ENCODE measurements at places on chromosomes 6 and 20. TPM values are rescaled to one million over a fixed set of nuclear protein-coding genes. Genes with fewer than 3 reads are reported as not detected.
A peak's percentile ranks its signal among the peaks of the same experiment; 100 is the strongest.

DNA sequence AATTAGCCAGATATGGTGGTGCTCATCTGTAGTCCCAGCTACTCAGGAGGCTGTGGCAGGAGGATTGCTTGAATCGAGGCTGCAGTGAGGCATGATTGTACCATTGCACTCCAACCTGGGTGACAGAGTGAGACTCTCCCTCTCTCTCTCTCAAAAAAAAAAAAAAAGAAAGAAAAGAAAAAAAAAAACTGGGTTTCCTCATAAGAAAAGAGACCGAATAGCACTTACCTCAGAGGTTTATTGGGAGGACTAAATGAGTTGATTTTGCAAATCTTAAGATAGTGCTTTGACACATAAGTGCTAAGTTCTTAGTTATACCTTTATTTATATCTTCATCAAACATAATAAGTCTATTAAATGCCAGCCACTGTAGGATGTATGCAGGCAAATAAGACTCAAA, 6.3 kb downstream of the VWA7 start:
- DNase-seq, result no peak

DNA sequence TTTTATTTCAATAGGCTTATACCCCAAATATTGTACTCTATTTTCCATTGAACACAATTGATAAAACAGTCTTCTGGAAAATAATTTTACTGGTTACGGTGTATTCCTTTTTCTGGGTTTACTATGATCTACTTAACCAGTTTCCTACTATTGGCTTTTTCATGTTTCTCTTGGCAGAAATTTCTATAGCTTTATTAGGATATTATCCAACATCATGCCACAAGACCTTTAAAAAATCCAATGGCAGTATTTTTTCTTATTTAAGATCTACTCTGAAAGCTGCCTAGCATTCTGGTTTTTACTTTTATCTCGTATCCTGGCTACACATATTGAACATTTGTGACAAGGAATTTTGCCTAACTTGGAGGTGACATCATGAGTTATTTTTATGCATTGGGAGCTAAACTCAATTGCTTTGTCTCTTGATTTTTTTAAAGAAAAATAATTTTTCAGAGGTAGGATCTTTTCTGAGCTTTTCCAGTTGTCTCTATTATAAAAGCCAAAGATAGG, 45.5 kb downstream of the SLC9A8 start:
- no peak for DNase-seq

DNA sequence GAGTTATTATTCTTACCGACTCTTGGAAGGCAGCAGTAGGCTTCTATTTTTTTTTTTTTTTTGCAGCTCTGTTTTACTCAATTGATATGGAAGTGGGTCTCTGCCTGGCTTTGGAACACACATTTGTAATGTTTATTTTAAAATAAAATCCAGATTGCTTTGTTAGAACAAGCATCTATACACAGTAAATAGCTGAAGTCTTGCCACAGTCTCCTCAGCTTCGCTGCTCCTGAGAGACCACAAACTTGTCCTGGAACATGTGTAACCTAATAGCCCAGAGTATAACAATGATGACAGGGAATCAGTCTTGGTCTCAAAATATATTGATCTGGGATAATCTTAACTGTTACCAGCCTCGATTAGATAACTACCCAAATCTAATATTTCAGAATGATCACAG, 299.8 kb upstream of the NOX3 start:
- no peak for DNase-seq

GRCh38 chr6:55167860-55168259, 6.5 kb upstream of the HCRTR2 start:
- DNase-seq, result no peak

GRCh38 chr20:6612606-6612923, 154.9 kb upstream of the BMP2 start:
- no peak for DNase-seq

GRCh38 chr6:119129148-119129967, 50.9 kb upstream of the FAM184A start:
- DNase-seq, result peak; percentile 53

GRCh38 chr6:16277101-16277981, 39.0 kb downstream of the GMPR start:
- peak; percentile 84 for DNase-seq

DNA sequence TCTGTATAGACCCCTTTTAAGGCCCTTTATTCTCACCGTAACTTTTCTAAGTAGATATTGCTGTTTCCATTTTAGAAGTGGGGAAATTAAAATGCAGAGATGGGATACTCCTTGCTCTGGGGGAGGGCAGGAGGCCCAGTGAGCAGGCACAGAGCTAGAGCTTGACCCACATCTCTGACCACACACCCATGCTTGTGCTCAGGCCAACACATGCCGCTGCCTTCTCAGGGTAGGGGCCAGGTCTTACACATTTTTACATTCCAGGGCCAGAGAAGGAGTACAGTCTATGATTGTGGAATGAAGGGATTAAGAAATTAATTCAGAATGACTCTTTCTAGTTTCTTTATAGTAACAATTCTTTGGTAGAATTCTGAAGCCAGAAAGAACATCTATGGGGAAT, 104.8 kb downstream of the SOBP start:
- no peak for DNase-seq

- no peak for DNase-seq
Measured at GRCh38 chr20:63447320-63447719, 25.1 kb downstream of the KCNQ2 start.

DNA sequence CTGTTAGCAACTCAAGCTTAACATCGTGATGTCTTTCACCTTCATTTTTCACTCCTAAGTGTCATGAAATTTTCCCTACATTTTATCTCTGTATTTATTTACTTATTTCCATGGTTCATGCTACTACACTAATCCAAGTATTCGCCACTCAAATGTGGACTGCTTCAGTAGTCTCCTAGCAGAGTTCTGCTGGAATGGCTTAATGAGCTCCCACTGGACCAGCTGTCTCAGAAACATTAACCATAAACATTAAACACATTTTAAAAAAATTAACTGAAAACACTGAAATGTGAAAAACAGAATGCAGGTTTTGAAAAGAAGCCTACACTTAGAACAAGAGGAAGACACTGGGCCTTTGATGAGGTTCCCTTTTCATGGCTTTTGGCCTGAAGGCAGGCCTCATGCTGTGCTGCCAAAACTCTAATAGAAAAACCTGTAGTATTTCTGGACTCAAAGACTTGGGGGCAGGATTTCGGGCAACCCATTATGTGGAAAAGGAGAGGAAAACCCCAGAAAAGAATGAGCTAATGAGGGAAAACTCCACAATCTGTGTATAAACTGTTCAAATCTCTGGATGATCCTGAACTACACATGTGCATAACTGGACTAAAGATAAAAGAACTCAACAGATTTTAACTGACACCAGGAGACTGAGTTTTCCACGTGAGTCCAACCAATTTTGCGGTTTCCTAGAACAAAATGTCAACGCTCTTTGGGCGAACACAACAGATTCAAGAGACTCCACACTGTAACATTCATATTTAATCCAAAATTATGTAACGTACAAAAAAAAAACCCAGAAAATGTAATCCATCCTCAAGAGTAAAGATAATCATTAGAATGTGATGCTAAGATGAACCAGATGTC, 33.0 kb downstream of the SAMD3 start:
- DNase-seq, result no peak

- no peak for DNase-seq
Measured at GRCh38 chr6:107786709-107787588, 37.2 kb downstream of the SCML4 start.

DNA sequence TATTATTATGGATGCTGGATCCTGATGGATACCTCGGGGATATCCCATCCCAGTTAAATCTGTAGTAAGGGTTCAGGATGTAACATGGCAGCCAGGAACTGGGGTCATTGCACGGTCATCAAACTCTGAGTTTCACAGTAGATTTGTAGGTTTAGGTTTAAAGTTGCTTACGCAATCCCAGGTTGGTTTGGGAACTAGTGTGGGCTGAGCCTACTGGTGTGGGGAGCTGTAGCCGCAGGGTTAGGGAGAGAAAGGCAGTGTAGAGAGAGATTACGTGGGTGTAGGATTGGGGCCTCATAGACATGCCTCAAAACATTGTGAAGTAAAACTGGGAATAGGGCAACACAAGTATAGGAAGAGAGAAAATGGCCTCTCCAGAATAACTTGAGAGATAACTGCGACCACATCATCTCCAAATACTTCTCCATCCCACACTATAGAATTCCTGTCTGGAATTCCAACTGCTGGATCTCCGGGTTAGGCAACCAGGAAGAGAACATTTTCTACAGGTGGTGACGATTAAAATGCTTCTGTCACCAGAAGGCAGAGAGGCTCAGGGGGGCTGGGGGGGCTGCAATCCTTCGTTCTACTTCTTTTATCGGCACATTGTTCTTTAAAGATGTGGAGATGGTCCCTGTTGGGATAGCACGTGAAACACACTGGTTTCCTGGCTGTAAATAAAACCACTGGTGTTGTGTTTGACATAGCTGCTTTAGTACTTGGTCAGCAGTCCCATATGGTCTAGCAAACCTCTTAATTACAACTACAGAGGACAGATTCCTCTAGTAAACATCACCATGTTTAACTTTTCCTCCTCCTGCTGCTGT, 44.9 kb upstream of the TMEM170B start:
- peak; percentile 19 for DNase-seq

- no peak for DNase-seq
Measured at GRCh38 chr6:13365320-13365719, 37.0 kb upstream of the TBC1D7 start.

DNA sequence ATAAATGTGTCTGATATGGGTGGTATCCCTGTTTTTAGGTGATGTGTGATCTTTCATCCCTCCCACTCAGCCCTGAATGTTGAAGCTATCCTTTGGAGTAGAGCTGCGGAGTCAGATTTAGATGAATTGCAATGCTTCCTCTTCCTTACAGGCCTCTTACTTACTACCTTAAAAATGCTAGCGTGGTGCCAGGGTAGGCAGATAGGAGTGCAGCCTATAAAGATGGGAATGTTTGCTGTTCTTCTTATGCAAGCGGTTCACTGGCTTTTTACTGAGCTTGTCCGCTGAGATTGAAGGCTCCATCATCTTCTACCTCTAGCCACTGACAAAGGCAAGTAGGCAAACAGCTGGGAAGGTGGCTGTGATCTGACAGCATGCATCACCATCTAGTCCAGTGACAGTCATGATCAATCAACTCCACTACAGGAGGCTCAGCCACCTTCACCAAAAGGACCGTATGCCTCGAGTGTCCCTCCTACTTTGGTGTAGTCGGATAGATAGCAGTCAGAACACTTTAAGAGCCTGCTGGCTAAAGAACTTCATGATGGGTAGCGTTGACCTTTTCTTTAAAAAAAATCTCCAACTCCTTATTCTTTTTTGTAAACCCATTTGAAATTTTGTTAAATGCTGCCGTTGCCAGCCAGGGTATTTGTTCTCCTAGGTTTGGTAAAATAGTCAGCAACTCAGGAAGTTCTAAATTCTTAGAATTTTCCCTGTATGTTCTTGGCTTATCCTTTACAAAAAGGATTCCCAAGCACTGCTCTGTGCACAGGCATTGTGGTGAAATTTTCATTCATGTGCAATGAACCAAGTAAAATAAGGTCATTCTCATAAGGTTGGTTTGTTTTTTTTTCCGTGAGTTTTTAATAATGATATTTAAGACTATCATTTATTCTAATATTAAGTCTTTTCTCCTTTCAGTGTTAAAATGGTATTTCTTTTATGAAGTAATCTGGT, 169.6 kb downstream of the MTHFD1L start:
- DNase-seq, result no peak

GRCh38 chr6:43836507-43837240, 66.7 kb downstream of the VEGFA start:
- DNase-seq, result no peak

DNA sequence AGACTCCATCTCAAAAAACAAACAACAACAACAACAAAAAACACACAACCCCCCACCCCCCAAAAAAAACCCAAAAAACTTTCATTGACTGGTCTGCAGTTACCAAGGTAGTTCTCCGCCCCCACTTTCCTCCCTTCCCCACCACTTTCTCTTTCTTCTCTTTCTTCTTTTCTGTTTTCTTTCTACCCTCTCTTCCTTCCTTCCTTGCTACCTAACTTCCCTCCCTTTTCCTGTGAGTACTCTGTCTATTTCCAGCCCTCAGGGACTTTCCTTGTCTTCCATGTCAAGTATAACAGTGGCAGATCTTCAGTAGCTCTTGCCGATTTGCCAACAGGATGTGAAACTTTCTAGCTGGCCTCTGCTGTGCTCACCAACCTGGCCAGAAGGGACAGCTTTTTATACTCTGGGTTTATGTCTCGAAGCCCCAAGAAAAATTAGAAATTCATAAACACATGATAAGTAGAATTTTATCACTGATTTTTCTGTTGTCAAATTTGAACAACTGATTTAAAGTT, 399.5 kb downstream of the QKI start:
- DNase-seq, result no peak

GRCh38 chr6:56246541-56246880, 869 bp downstream of the COL21A1 start:
- DNase-seq, result no peak

DNA sequence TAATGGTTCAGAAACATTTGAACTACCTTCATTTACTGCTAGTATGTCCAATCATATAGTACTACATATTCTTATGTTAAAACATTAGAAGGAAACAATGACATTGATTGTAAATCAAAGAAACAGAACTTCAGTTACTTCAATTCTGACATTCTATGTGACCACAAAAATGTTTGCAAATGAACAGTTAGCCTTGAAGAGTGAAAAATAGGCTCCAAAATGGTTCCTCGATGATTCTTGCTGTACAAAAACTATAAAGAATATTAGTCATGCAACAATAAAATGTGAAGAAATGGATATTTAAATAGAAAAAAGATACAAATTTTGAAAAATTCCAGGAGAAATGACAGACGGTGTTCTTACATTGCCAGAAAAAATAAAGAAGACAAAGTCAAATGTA, 686.9 kb downstream of the BCKDHB start:
- DNase-seq, result no peak

DNA sequence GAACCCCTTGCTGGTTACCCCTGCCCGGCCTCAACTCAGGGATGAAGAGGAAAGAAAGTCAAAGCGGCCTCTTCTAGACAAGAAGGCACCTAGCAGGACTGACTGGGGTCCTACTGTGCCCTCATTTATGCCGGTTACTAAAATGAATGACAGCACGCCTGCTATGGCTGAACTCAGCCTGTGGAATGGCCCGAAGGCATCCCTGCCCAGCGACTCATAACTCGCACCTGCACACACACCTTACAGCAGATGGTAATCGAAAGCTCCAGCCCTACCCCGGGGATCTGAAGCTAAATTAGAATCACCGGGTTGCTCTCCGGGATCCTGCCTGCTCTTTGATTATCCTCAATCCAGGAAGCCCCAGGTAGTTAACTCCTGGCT, 747 bp upstream of the TXNDC5 start:
- DNase-seq, result peak; percentile 53

Gene PLCB4
- total RNA-seq, result 4.8 TPM

Gene VEGFA
- 161 TPM for total RNA-seq

Gene FERMT1
- total RNA-seq, result 128 TPM

Gene IL20RA
- total RNA-seq, result not detected

Gene PROKR2
- not detected for total RNA-seq

Gene ZNF165
- 3.5 TPM for total RNA-seq

Gene CDSN
- total RNA-seq, result 0.29 TPM

Gene JAG1
- 283 TPM for total RNA-seq

Gene SPATA25
- 0.99 TPM for total RNA-seq

Gene PIM1
- 30.3 TPM for total RNA-seq

Gene SEMG1
- not detected for total RNA-seq

Gene PSORS1C2
- total RNA-seq, result not detected
